ENCODE measurements at places on chromosomes 1 and 21.

DNA sequence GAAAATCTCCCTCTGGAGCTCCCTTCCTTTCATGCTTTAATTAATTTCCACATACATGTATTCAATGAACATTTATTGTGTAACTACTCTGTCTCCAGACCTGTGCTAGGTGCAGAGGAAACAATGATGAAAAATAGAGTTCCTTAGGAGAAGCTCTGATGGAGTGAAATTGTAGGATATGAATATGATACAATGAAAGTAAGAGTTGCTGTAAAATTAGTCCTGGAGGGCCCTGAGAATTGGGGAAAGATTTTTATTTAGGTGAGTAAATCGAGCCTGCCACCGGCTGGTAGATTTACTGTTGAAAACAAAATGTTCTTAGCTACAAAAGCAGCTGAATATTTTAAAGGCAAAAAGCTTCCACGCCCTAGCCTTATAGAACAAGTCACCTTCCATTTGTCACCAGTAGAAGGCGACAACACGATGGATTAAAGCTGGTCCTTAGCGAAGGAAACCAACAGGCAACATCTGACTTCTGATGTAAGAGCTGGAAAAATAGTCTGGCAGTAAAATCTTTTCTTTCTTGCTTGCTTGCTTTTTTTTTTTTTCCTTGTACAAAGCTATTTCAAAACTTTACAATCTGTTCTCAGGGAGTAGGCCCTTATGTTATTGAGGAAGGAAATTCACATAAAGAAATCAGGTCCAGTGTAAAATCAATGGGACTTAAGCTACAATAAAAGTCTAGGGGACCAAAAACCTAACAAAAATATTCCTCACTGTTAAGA, 82.0 kb upstream of the ROR1 start:
- DNase-seq, result no peak

GRCh38 chr1:40712997-40713396, 21.5 kb downstream of the NFYC start:
- DNase-seq, result no peak

DNA sequence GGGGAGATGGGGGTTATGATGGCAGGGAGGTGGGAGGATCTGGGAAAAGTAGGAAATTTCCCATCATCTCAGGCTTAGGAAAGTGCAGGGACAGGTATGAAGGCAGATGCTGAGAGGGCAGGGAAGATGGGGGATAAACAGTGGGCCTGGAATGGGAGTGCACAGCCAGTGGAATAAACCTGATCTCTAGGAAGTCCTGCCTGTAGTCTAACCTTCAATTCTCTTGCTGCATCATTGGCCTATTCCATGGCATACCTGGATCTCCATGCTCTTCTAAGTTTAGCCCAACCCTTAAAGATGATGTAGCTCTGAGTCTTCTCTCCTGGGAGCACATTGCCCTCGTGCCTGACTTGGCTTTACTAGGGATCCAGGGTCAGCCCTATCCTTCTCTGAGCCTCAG, 2.7 kb downstream of the BCAN start:
- no peak for DNase-seq

DNA sequence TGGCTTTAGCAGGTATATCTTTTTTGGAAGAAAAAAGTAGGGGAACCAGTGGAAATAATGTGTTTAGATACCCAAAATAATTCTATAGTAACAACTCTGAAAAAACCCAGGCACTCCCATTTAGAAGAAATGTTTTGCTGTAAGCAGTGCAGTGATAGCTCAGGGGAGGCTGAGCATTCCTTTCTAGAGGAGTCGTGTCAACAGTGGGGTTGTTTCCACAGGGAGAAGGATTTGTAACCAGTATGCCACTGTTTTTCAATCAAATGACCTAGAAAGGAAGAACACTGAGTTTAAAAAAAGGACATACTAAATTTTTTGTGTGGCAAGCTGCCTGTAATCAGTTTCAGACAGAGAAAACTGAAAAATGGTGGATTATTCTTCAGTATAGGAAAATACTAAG, 2.4 kb downstream of the PGD start:
- DNase-seq, result no peak

DNA sequence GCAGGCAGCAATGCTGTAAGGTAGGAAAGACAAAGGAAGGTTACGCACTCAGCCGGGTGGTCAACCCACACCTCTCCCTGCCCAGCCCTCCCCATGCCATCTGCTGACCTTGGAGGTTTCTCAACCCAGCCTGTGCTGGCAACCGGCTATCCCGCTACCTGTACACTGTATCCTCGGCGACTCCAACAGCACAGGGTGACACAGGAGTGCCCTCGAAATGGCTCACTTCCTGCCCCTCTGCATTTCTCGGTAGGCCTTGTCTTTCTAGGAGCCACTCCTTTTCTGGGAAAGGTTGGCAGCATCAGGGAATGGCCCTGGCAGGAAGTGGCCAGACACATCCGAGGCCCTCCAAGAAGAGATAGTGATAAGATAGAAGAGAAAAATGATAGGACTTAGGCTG, 124.0 kb downstream of the PROX1 start:
- no peak for DNase-seq

DNA sequence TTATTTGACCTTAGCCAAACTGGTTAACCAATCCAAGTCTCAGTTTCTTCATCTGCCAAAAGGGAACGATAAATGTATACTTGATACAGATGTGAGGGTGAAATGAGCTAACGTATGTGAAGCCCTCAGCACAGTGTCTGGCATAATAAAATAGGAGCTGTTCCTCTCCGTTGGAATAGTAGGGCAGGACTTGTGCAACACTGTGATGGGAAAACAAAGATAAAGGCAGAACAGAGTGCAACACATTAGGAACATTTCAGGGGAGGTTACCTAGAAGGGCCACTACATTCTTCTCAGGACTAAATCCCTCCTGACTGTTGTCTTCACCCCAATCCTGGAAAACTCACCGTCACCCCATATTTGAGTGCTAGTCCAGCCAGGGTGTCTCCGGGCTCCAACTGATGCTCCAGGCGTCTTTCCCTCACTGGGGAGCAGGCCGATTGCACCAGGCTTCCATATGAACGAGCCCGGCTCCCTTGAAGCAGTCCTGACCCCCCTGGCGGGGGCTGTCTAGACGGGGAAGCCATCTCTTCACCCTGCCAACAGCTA, 896 bp downstream of the LYSMD1 start:
- no peak for DNase-seq

DNA sequence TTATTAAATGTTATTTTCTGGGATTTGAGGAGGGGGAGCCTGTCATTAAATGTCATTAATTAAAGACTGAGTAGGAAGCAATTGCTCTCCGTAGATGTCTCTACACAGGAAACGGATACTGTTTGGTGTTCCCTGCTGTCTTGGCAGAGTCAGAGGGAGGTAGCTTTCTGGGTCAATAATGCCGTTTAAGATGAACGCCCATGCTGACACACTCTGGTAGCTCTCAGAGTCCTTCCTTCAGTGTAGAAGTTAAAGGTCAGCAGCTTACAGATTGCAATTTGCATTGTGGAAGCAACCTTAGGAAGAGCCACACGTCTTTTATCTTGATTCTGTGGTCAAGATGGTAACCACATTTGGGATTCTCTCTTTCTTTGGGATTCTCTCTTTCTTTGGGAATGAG, 257.5 kb downstream of the KIF26B start:
- no peak for DNase-seq

DNA sequence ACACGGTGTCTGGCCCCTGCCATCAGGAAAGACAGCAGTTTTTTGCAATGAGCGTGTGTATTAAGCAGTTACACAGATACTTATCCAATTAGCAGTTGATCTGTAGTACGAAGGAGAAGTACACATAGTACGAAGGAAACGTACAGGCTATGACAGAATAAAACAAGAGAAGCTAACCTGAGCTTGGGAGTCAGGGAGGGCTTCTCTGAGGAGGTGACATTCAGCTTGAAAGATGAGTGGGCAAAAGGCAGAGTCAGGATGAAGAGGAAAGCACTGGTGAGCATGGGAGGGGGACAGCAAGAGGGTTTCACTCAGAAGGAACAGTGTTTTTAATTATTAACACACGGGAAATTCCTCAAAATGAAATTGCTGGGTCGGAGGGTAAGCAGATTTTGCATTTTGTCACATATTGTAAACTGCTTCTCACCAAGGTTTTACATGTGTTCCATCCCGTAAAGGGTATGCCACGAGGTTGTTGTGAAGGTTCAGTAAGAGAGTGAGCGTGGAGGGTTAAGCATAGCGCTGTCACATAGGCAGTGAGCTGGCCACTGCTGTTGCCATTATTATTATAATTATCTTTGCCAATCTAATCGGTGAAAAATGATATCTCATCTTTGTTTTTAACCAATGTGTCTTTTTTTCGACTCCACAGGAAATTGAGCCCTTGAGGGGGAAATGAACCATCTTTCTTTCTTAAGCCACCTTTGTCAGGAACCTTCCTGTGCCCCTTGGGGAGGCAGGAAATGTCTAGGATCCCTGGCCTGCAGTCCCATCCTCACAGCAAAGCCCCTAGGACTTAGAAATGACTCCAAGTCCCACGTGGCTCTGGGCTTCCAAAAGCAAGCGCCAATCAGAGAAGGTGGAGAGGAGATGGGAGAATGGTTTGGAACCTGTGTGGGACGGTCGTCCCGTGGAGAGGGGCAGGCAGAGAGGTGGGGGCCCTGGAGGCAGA, 47.3 kb upstream of the POU3F1 start:
- no peak for DNase-seq

DNA sequence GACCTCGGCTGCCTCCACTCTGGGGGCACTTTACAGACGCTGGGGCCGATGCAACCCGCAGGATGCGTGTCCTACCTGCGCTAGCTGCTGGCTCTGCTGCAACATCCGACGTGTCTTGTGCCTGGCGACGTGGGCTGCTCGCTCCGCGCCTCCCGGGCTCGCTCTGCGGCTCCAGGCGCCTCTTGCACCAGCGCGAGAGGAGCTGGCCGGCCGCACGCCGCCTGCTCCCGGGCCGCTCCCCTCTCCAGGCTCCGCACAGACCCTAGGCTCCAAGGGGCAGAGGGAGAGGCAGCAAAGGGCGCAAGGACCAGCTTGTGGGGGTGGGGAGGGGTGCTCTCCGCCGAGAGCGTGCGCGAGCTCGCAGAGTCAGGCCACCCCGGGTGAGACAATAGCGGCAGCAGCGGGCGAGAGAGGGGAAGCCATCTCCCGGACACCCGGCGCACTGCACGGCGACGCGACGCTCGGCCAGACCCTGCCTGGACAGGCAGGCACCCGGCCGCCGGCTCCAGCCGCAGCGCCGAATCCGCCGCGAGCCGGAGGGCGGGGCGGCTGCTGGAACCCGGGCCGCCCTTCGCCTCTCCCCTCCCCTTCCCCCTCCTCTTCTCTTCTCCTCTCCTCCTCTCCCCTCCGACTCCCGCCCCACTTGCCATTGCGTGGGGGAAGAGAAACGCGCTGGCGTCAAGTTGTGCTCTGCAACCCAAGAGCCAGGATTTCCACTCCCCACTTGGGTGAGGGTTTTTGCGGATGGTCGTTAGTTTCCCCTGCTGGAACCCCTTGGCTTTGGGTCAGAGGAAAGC, at the start of gene PIK3C2B:
TSS of gene PIK3C2B (minus strand) at position 525 of the 797 bp plus-strand sequence. CDS start 25,003 bp downstream, outside the sequence.
- peak; percentile 71 for DNase-seq

DNA sequence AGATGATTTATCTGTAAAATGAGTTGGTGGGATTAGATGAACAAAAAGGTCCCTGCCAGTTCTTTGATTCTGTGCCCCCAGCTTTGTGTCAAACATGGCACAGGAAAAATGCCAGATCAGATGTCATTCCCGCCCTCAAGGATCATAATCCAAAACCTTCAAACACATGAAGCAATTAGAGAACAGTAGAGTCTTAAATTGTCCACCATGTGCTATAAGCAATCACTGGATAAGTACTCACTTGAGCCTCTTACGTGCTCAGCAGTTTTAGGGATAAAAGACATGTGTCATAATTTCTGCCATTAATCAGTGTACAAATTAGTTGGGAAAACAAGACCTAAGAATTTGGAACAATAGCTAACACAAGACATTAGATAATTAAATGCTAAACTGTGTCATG, 15.4 kb upstream of the KIAA0040 start:
- DNase-seq, result no peak

DNA sequence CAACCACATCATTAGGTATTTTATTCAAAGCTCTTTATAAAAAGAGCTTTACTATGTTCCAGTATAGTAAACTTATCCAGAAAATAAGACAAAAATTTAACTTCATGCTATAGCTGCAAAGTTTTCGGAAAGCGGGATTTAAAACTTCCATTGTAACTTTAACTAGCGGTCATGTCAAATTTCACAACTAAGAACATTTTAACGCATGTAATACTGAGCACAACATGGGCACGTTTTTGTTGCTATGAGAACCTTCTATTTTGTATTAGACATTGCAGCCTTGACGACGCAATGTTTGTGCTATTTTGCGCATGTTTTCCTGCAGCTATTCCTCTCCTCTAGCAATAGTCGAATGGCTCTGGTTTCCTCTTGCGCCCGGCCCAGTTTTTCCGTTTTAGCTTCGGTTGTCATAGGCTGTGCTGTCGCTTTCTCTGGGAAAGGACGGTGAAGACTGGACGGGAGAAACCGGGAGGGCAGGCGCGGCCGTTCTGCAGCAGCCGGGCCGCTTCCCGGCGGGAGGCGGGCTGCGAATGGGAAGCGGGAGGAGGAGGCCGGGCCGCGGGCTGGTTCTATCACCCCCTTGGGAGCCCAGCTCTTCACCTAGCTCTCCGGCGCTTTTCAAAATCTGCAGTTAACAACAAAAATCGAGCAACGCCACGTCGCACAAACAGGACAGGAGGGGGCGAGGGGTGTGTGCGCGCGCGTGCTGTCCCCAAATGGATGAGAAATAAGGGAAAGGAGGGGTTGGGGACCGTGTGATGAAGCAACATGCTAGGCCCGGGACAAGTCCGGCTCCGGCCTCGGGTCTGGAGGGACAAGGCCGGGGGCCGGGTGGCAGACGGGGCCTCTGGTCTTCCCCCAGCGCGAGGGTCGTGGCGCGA, 105.3 kb upstream of the HNRNPU start:
- DNase-seq, result peak; percentile 75

DNA sequence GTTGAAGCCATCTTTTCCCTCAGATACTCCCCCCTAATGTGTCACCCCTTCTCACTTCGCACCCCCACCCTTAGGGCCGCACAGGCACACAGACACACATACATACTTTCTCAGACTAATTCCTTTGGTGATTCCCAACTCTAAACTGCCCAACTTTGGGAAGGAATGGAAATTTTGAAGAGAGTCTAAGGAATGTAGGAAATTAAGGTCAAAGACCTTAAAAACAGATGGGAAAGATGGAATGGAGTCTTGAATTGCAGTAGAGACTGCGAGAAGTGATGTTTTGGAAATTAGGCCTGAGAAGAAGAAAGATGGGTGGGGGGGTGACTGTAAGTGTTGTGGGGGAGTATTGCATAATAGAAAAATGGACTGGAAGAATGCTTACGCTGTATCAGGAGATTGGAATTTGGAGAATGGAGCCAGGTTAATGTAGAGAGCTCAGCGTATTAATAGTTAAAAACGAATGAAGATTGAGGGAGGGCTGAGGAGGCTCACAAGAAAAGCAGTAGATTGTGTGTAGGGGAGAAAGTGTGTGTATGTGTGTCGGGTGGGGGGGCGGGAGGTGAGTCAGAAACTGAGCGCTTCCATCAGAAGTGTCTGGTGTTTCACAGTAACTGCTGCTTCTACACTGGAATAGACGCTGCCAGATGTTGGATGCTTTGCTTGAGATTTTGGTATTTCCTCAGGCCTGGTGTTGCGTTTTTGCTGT, 1.7 kb downstream of the PIP5K1A start:
- no peak for DNase-seq

- DNase-seq, result no peak
Measured at GRCh38 chr1:245650441-245650960, 495.7 kb downstream of the KIF26B start.
